ENCODE measurements at places on chromosomes 7 and 10.

DNA sequence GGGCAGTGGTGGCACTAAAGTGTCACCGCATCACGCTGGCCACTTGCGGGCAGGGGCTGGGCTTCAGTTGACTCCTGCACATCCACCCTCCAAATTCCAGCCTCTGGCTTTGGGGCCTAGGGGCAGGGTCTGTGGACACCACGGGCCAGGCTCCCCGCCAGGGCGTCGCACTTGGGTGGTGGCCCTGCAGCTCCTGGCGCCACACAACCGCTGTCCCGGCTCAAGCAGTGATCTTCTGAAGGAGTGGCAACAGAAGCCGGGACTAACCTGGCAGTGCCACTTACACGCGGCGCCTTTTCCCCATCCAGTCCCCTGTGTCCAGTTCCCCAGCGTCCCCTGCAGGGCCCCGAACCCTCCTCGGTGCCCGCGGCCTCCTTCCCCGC is 134.3 kb upstream of the ZNF92 start:
- no peak for DNase-seq

GRCh38 chr7:44981035-44981706 is 2.4 kb upstream of the MYO1G start:
- DNase-seq = no peak

- DNase-seq = no peak
Measured at GRCh38 chr10:61618388-61618961, 44.3 kb upstream of the CABCOCO1 start.

DNA sequence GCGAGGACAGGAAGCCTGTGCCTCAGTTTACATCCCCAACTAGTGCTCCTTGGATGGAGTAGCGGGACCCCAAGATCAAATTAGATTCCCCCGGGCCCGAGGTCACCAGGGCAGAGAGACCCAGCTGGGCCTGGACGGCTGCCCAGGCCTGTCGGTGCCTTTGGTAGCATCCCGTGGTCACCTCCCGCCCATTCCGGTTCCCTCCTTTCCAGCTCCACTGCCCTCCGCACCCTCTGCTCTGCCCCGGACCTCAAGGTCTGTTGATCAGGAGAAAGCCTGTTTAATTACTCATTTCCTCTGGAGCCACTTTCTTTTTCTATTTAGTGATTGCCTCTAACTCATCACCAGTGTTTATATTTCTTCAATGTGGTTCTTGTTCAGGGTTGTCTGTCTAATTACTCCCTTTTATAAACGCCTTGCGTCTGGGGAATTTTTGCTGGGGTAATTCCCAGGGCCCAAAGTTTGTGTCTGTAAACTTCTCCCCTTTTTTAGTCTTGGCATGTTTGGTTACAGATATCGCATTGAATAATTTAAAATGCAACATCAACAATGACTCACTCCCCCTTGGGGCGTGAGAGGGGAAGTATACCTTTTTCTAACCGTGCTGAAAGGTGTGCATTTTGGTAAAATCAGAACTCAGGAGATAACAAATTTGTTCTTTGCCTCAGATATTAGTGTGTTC is 1.9 kb downstream of the FOXK1 start:
- DNase-seq = no peak

Data from stimulated activated CD4-positive, alpha-beta T cell treated with anti-CD3 and anti-CD28 coated beads, Interleukin-15, amount 100 ng/mL, for 1 hour (primary cell).